ENCODE measurements at places on chromosomes 16 and 17.

DNA sequence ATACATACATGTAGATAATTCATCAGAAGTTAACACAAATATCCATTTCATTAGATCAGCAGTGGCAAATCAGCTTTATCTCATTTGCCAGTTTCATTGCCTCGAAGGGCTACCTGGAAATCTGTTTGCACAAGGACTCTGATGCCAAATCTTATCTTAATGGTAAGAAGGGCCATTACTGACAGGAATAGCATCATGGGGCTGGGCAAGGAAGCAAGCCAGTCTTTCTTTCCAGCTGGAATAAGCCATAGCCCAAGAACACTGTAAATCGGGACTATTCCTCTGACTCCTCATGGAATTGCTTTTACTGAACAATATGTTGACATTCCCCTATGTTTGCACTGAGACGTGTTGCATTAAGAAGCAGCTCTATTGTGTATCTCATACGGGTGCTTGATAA is 101.4 kb upstream of the CLEC3A start:
- no peak for DNase-seq

GRCh38 chr16:88870608-88871348 is 4.3 kb upstream of the PABPN1L start:
- DNase-seq: no peak

DNA sequence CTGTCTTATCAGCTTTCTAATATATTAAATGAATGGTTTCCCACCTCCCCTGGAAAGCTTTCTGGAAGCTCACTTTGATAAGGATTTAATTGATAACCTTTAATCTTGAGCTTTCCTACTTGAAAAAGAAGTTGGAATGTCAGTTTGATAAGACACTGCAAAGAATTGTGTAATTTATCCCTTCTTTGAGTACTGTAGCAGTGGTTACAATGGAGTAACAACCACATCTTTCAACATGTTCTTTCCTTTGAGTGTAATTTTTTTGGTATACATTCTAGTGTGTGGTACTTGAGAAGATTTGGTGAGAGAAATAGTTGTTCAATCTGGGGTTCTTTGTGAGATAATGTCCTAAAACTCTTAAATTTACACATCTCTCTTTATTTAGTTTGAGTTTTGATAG is 43.4 kb downstream of the CPD start:
- no peak for DNase-seq

GRCh38 chr16:27695161-27695560 is 145.2 kb downstream of the KATNIP start:
- DNase-seq: no peak

- no peak for DNase-seq
These were observed 117.3 kb upstream of the RCVRN start for GRCh38 chr17:10022416-10022815.

- peak; percentile 39 for DNase-seq
These were observed 58.0 kb upstream of the GSE1 start for GRCh38 chr16:85554889-85555718.

- no peak for DNase-seq
These were observed 96.5 kb upstream of the CRHR1 start for GRCh38 chr17:45687594-45687993.

GRCh38 chr17:2366747-2367494 is 29.6 kb downstream of the SGSM2 start:
- DNase-seq: no peak

- DNase-seq: no peak
These were observed 11.5 kb upstream of the TMEM132E start for GRCh38 chr17:34567691-34568465.

- no peak for DNase-seq
These were observed 1.1 kb upstream of the AKTIP start for GRCh38 chr16:53503991-53504663.

DNA sequence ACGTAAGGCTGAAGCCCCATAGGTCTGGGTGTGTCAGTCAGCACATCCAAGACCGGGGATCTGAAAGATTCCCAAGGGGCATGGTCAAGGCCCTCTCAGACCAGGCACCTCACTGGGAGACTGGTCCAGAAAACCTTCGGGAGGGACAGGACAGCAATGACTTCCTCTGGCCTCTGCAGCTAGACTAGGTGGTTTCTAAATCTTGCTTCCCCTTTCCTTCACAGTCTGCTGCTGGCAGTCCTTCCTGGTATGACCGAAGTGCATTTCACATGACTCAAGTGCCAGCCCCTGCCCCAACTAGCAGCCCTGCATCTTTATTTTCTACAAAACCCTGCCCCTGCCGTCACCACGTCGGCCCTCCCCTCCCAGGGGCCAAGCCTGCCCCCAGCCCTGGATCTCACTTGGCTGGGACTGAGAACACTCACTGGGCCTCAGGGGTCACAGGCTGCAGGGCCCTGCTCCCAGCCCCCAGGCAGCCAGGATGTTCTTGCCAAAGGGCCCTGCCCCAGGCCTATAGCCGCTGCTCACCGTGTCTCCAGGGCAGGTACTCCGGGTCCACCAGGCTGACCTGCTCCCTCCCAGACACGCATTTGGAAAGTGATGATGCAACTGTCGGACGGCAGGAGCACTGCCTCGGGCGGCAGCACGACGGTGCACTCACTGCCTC is 18.3 kb downstream of the POLR3K start:
- no peak for DNase-seq

GRCh38 chr17:1120596-1121441 is 59.0 kb downstream of the ABR start:
- no peak for DNase-seq

- DNase-seq: no peak
These were observed 1.4 kb upstream of the TXNDC11 start for GRCh38 chr16:11744075-11744470.

- DNase-seq: no peak
These were observed 2.5 kb upstream of the FBXL19 start for GRCh38 chr16:30920891-30921290.

GRCh38 chr16:20866145-20866772 is 33.9 kb downstream of the DCUN1D3 start:
- DNase-seq: no peak

- no peak for DNase-seq
These were observed 96.0 kb downstream of the WDR59 start for GRCh38 chr16:74888888-74889287.

- no peak for DNase-seq
These were observed 95.3 kb upstream of the XYLT1 start for GRCh38 chr16:17566075-17566474.

DNA sequence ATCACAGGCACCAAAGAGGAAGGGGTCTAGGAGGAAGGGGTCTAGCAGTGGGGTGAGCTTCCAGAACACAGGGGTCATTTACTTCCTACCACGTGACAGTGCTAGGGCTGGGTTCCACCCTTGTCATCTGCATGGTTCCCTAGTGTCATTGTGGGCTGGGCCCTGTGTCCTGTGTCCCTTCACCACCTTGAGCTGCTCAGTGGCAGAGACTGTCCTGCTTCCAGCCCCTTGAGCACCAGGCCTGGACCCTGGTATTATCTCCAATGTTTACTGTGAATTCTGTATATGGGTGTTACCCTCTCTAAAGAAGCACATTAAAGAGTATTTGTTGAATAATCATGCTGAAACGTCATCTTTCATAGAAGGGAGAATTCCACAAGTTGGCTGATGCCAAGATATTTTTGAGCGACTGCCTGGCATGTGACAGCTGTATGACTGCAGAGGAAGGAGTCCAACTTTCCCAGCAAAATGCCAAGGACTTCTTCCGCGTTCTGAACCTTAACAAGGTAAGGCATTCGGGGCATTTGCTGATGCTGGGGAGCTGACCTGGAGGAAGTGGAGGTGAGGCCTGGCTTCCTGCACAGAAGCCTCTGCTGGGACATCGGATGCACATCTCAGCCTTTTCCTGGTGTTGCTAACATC is 5.5 kb downstream of the NARF start:
- no peak for DNase-seq

DNA sequence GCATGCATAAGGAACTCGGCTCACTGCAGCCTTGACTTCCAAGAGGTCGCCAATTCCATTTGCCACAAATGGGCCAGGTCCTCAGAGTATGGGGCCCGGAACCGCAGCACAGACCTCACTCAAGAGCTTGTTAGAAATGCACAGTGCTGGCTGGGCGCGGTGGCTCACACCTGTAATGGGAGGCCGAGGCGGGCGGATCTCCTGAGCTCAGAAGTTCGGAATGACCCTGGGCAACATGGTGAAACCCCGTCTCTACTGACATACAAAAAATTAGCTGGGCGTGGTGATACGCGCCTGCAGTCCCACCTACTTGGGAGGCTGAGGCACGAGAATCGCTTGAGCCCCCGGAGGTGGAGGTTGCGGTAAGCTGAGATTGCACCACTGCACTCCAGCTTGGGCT is 19.6 kb upstream of the N4BP1 start:
- DNase-seq: no peak

GRCh38 chr17:77352996-77353395 is 212.2 kb downstream of the SEC14L1 start:
- DNase-seq: no peak

DNA sequence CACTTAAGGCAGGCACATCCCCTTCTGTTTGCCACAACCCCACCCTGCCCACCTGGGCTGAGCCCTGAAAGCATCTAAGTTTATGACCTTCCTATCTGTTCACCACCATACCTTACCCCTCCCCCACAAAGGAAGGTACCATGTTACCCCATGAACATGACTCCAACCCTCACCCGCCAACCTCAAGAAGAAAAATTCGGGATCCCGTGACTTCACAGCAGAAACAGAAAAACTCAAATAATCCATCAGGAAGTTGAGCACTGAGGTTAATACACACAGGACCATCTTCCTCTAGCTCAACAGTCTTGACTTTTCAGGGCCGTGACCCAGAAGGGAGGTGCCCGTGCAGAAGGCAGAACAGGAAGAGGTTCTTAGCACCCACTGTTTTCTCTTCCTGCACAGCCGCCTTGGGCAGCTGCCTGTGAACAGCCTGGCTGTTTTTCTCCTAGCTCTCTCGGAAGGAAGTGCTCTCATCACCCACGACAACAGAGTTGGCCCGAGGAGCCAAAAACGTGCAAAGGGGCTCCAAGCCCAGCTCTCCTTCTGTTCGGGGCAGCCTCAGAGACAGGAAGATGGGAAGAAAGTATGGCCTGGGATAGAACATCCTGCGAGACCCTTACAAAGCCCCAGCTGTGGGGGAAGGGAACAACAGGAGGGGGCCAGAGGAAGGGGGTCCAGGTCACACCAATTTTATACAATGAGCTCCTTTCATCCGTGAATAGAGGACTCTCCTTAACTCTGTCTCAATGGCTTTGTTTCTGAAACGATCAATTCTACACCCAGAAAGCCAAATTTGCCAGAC is 101.1 kb downstream of the XYLT1 start:
- DNase-seq: peak; percentile 46

DNA sequence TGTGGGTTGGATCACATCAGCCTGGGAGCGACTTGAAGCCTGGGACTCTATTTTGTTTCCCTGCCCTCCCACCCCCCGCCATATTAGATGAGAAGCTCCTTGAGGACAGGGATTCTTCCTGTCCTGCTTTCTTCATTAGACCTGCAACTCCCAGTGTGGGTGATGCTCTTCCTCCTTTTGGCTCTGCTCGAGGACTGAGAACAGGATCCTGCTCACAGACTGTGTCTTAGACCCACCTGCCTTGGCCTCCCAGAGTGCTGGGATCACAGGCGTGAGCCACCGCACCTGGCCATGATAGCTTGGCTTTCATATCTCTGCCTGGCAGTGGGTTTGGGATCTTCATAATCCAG is 21.5 kb upstream of the TNS4 start:
- DNase-seq: no peak

GRCh38 chr16:5639531-5639930 is 541.9 kb upstream of the EEF2KMT start:
- DNase-seq: no peak

DNA sequence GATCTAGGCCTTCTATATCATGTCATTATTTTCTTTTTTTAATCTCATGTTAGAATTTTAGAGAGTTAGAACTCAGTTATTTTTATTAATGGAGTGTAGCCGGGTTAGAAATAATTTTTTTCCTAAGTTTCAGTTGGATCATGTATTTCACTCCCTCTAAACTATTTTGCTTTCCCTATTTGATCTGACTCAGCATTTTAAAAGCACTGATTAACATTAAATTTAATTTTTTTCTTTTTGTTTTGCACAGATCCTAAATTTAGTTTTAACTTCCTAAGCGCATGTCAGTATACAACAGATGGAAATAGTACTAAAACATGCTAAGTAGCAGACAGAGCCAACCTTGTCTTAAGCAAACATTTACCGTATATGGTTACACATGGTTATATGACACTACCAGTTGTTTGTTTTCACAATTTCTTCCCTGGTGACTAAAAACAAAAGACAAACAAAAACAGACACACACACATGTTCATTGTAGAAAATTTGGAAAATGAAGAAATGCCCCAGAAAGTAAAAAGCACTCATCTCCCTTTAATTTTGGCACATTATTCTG is 33.6 kb upstream of the RAB11FIP4 start:
- no peak for DNase-seq

DNA sequence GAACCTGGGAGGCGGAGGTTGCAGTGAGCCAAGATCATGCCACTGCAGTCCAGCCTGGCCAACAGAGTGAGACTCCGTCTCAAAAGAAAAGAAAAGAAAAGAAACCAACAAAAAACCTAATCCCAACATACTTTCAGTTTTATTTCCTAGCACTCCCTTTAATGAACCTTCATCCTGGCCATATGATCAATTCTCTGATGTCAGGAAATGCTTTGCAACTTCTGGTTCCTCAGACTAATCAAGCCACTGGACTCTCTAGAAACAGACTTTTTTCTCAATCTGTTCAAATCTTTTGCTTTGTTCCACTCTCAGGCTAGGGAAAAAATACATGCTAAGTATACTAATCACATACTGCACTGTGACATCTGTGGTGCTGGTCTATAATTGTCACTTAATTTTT is 13.4 kb upstream of the PSMC3IP start:
- DNase-seq: no peak

DNA sequence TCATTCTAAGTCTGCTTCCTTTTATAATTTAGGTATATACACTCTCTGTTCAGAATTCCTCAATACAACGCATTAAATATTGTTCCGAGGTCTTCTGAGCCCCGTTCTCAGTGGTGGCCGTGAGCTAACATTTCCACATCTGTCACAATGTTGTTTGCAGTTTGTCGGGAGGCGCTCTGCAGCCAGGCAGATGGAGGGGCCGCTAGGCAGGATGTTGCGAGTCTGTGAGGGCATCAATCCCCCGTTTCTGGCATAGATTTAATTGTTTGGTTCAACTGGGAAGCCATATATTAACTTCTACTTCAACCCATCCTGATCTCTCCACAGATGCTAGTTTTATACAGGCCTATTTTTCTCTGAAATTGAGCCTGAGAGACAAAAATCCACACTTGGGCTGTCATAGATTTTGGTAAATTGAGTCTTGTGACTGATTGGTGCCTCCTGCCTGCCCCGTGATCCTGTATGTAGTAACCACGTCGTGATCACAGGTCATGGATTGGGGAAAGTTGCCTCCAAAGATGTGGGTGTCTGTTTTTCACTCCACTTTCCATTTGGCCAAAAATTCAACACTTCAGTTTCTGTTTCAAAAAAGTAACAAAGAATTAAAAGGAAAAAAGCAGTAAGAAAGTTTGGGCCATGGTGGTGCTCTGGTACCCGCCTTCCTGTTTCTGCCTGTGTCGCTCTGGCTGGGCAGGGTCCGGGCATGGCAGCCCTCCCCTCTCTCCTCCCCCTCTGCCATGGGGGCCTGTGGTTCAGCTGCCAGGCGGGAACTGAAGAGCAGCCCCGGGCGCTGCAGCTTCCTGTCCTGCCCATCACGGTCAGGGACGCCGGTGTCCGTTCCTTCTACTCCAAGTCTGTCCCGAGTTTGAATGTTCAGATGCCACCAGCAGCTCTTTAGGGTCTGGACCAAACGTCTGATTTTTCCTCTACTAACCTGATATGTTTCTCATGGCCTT is 41.5 kb downstream of the RPTOR start:
- no peak for DNase-seq

- DNase-seq: no peak
These were observed 8.9 kb upstream of the PPL start for GRCh38 chr16:4945560-4946502.
